Stimulated activated CD8-positive, alpha-beta memory T cell treated with anti-CD3 and anti-CD28 coated beads, Interleukin-15, amount 100 ng/mL, for 4 hours (primary cell): ENCODE measurements at places on chromosomes 11 and 22.

GRCh38 chr11:107683807-107684206 is 28.0 kb downstream of the SLN start:
- DNase-seq: no peak

GRCh38 chr11:61785837-61786402 is 6.5 kb downstream of the TMEM258 start:
- no peak for DNase-seq

DNA sequence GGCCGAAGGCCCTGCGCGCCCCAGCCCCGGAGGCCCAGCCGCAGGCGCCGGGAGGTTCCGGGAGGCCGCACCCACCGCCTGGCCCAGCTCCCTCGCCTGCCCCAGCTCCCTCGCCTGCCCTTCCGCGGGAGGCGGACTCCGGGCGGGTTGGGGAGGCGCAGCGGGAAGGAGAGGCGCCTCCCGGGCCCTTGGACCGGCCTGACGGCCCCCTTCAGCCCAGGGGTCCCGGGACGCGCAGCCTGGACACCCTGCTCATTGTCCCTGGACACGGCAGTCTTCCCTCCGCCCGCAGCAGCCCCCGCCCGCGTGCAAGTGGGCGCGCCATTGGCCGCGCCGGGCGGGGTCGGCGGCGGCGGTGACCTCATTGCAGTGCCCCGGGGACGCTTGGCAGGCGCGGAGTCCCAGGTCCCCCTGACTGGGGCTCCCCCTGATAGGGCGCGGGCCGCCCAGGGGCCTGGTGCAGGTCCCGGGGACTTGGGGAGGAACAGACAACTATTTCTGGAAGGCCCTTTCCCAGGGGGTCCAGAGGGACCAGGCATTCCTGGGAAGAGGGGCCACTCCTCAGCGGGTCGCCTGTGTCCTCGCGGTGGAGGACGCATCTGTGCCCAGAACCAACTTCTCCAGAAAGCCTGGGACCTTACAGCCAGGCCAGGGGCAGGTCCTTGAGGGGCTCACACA is 501 bp downstream of the CD151 start:
- no peak for DNase-seq

GRCh38 chr11:119101759-119102423 is at the start of gene DPAGT1:
TSS of gene DPAGT1 (minus strand) at chr11:119101853. CDS start at chr11:119101655, 198 bp downstream.
- DNase-seq: peak; percentile 74

DNA sequence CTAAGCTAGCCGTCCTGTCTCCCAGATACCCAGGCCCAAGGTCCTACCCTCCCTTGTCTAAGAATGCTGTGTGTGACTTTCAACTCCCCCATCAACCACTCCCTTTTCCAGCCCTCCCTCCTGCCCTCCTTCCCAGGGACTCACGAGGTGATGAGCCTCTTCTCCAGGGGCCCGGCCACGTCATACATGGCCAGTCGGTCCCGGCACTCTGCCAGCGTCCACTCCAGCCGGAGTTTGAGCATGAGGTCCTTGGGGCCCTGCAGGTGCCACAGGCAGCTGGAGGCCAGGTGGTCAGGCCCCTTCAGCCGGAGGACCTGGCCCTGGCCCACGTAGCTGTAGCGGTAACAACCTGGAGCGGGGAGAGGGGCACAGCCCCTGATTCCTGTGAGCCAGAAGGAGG is 20.1 kb downstream of the TMPRSS6 start:
- no peak for DNase-seq
